ENCODE measurements at places on chromosomes 12 and 14.

DNA sequence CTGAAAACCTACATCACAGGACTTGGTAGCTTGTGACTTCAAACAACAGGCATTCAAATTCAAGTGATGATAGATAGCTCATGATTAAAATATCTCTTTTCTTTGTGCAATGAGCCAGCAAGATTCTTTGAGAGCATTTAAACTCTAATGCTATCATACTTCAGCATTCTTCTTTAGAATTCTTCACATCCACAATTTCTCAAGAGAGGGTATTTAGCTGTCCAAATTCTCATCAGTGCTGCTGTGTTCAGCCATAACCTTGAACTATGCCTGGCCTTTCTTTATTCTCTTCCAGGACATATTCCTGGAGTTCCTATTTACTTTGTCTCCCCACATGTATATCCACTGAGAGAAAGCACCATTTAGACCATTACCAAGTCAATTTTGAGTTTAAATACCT is 321.1 kb downstream of the EGLN3 start:
- DNase-seq, result no peak

DNA sequence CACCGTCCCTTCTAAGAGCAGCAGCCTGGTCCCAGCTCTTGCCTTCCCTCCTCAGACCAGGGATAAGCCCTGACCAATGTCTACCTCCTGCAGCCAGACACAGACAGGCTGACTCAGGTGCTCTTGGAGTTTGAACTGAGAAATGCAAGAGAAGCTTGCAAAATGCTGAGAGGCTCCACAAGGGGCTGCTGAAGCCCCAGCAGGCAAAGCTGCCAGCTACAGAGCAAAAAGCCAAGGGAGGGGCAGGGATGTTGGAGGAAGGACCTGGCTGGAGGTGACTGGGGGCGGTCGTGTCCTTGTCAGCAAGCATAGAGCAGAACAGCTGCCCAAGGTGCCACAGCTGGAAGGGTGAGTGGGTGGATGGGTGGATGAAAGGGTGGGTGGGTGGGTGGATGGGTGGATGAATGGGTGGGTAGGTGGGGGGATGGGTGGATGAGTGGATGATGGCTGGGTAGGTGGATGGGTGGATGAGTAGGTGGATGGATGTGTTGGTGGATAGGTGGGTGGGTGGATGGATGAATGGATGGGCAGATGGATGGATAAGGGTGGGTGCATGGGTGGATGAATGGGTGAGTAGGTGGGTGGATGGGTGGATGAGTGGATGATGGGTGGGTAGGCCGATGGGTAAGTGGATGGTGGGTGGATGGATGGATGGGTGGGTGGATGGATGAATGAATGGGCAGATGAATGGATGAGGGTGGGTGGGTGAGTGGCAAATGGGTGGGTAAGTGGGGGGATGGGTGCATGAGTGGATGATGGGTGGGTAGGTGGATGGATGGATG is 4.0 kb upstream of the INF2 start:
- no peak for DNase-seq

- no peak for DNase-seq
Measured at GRCh38 chr14:101182476-101182875, 279.0 kb upstream of the RTL1 start.

- DNase-seq, result no peak
Measured at GRCh38 chr12:51218607-51219161, 822 bp upstream of the POU6F1 start.

- no peak for DNase-seq
Measured at GRCh38 chr12:57237932-57238853, 8.7 kb downstream of the SHMT2 start.

- peak; percentile 33 for DNase-seq
Measured at GRCh38 chr14:29548948-29549370, 378.7 kb downstream of the PRKD1 start.

DNA sequence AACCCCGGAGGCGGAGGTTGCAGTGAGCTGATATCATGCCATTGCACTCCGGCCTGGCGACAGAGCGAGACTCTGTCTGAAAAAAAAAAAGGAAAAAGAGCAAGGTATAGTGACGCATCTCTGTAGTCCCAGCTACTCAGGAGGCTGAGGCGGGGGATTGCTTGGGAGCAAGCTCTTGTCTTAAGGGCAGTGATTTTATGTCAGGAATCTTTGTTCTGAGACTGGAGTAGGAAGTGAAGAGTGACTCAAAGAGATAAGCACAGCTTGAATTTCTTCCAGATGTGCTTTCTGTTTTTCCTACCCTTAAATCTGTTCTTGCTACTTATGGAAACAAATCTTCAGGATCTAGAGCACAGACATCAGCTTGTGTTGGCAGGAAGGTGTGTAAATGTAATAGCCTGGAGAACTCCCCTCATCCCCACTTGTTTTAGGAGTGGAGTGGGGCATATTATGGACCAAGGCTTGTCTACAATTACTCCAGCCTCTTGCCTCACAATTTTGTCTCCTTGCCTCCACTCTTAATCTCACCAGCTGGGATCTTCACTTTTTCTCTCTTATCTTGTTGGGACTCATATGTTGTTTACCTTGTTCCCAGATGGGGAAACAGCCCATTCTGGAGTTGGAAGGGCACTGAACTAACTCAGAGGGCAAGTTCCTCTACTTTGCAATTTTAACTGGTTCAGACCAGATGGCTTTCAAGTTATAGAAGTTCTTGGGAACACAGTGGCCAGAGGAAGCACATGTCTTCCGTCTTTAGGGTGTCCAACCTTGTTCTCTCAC is 7.5 kb downstream of the TMED2 start:
- DNase-seq, result no peak

DNA sequence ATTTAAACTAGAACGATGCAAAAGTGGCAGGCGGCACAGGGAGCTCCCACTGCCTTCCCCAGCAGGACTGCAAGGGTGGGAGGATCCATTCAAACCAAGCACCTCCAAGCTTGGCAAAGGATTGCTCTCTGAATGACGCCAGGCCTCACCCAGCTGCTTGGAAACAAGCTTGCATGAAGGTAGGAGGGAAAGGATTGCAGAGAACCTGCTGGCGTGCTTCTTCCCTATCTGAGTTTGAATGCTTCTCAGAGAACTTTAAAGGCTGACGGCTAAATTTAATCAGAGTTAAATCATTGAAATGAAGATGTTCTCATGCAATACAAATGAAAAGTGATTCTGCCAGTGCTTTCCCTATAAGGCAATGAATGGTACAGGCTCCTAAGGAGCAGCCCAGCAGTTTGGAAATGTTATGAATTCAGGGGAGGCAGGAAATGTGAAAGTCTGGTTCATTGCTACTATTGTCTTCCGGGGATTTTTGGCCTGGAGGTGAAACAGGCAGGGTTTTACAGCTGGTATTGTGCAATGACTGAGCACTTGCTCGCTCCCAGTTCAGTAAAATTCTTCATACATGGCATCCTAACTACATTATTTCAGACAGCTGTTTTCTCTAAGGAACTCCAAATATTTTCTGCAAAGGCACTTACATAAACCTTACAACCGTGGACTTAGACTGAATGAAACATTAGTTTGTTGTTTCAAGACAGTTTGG is 31.9 kb upstream of the DUSP6 start:
- no peak for DNase-seq

DNA sequence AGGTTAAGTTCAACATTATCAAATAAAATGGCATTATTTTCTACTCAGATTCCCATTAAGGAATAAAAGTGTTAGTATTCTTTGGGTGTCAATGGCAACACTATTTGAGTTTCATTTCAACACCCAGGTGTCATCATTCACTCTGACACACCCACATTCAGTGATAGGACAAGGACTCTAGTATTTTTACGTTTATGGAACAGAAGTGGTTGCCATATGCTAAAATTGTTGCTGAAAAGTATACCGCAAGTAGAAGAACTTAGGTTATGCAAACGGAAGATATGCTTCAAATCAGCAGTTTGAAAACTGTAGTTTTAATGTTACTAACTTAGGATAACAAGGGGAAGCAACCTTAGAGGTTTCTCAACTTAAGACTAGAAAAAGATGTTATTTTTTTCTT is 20.0 kb upstream of the SGPP1 start:
- no peak for DNase-seq

DNA sequence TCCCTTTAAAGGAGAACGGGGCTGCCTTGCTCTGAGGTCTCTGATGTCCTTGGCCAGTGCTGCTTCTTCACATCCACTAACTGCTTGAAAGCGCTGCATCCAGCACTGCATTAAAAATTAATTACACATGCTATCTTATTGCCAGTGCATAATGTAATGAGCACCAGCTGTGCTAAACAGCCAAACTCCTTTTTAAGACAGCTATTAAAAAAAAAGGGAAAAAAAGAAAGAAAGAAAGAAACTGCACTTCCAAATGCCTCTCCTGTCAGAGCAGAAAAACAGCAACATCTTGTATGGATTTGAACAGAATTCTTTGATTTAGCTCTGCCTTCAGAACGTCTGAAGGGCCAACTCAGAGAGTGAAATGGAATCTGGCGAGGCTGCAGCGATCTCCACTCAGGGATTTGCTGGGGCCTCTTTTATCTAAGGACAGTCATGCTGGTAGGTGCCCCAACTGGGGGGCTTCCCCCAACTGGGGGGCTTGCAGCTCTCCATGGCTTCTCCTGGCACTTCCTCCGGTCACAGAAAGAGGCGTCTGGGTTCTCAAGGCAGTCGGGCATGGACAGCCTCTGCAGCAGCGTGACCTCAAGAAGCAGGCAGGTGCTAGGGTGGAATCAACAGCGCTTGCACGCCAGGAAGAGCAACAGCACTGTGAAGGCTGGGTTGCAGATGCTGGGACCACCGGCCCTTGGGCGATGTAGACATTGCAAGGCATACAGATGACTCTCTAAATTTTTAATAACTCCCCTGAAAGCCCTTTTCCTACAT is 46.4 kb downstream of the BCL11B start:
- DNase-seq, result no peak

GRCh38 chr12:56165369-56165768 is 7.2 kb downstream of the MYL6 start:
- DNase-seq, result no peak

GRCh38 chr12:98417266-98417665 is 98.1 kb upstream of the TMPO start:
- DNase-seq, result no peak

DNA sequence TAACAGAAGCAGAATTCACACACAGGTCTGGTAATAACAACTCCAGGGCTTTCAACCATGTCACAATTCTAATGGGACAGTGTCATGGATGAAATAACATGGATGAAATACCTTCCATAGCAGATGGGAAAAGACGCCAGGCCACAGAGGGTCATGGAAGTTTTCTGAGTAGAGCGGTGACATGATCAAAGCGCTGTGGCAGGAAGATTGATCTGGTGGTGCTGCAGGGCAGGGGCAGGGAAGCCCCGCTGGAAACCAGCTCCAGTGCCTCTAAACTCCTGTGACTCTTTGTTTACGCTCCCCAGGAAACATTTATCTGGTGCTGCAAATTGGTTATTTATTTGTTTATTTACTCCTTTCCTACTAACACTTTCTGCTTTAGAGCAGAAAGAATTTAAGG is 108.3 kb upstream of the HMGA2 start:
- no peak for DNase-seq

- no peak for DNase-seq
Measured at GRCh38 chr12:12266389-12266872, 413 bp downstream of the LRP6 start.

GRCh38 chr14:50010752-50011151 is 105.6 kb downstream of the VCPKMT start:
- no peak for DNase-seq

- DNase-seq, result no peak
Measured at GRCh38 chr14:91154851-91155625, 41.2 kb downstream of the DGLUCY start.

DNA sequence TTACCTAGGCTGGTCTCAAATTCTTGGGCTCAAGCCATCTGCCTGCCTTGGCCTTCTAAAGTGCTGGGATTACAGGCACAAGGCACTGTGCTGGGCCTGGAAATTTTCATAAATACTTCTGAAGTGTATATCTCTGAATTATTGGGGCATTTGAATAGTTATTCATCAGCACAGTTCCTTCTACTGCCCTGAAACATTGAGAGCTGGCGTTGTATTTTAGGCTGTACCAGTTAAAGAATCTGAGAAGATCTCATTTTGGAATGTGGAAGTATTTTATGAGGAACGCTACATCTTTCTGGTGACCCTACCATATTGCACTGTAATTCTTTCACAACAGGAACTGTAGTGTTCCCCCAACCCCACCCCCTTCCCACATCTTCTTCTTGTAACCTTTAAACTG is 349.0 kb upstream of the RGS6 start:
- DNase-seq, result no peak

- no peak for DNase-seq
Measured at GRCh38 chr14:91509083-91509877, 830 bp downstream of the PPP4R3A start.

- DNase-seq, result no peak
Measured at GRCh38 chr14:23523229-23524016, 28.1 kb downstream of the ZFHX2 start.

- DNase-seq, result no peak
Measured at GRCh38 chr12:68611094-68611805, 551 bp downstream of the RAP1B start.

GRCh38 chr12:42792265-42792664 is 202.7 kb upstream of the PRICKLE1 start:
- no peak for DNase-seq

GRCh38 chr12:41151793-41152192 is 36.3 kb upstream of the PDZRN4 start:
- DNase-seq, result no peak

DNA sequence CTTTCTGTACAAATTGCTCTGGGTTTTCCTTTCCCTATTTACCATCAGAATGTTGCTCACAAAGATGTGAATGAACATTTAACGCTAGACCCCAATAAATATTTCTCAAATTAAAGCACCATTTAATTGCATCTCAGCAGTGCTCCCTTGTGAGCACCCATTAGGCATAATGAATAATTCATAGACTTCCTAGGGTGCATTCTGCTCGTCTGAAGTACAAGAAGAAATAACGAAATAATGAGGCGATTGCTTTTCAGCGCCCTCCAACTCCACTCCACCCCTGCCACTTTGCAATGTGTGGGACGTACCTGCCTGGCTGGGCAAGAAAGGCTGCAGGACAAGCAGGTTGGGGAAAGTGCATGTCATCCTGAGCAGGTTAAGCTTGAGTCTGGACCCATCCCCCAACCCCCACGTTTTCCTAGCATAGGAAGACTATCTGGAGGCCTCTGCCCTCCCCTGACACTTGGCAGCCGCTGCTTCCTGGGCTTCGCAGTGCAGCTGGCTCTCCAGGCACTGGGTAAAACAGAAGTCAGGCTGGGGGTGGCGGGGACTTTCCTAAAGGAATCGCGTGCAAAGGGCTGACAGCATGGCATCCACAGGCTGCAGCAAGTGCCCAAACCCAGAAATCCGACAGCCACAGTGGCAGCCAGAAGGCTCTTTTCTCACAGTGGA is 253.7 kb downstream of the DUSP6 start:
- DNase-seq, result peak; percentile 63

GRCh38 chr12:106750524-106750923 is 24.0 kb upstream of the RIC8B start:
- DNase-seq, result no peak

GRCh38 chr14:35403114-35403602 is 1.4 kb downstream of the NFKBIA start:
- no peak for DNase-seq

Data from iPS DF 6.9 (cell line).